M059J (cell line): ENCODE measurements at places on chromosomes 11 and 22. TPM values are rescaled to one million over a fixed set of nuclear protein-coding genes. Genes with fewer than 3 reads are reported as not detected.

DNA sequence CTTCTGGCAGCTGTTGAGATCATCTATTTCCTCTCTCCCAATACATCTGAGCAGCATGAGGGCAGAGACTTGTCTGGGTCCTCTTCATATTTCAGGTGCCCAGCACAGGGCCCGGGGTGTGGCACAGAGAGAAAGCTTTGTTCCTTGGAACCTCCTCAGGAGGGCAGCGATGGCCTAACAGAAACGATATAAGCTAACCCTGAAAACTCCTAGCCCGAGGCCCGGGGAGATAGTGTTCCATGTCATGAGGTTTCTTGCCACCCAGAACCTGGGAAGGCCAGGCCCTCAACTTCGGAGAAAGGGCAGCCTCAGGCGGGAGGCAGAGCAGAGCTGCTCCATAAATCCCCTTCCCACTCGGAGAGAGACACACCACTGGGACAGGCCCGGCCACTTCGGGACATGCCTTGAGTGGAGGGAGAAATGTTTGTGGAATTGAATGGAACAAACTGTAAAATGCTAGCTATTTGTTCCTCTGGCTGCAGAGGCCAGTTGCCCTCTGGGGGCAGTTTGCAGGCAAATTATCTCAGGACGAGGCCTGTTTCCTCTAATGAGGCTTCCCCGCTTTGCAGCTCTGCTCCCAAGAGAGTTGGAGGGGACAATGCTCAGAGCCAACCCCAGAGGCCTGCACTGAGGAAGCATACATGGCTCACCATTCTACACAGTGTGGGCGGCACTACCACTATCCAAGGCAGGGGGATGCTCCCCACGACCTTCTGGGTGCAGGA, 11.6 kb downstream of the ARRB1 start:
- no peak for DNase-seq

The C22orf23 gene
- total RNA-seq: 0.05 and 0.22 TPM in 2 replicates

DNA sequence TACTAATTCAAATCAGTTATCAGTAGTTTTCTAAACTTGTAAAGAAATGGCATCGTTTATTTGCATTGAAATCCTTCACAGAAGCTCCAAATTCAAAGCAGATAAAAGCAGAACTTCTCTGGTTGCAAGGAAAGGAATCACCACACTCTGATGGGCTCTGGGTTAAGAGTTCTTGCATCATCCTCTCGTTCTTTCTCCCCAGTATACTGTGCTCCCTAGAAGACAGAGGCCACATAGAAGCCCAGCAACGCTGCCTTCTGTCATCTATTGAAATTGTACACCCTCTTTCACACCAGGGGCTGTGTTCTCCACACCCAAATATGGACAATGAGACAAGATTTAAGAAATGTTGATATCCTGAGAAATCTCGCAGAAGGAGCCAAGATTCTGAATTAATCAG, 29.3 kb downstream of the FAT3 start:
- no peak for DNase-seq

DNA sequence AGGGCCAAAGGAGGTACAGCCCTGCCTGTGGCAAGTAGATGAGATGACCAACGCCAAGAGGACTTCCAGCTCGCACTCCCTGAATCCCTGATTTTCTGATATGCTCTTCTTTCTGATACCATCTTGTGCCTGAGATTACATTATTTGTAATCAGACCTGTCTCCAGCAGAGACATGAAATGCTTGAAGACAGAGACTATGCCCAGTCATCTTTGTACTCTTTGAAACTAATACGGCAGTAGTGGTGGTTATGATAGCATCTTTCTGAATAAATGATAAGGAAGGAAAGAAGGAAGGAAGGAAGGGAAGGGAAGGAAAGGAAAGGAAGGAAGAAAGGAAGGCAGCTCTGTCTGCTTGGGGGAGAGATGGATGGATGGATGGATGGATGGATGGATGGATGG, 27.8 kb downstream of the IL10RA start:
- no peak for DNase-seq

DNA sequence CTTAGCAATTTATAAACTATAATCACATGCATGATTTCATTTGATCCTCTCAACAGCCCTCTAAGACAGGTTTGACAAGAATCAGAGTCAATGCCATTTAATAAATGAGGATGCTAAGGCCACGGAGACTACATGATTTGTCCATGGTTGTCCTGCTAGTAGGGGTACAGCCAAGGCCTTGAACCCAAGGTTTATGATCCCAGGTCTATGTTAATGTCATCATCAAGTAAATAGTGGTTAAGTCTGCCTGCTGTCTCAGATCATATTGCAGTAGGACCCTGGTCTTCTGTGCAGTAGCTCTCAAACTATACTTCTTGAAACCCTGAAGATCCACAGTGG, 17.7 kb upstream of the SYTL2 start:
- no peak for DNase-seq

The ANGPTL5 gene
- not detected in 2 replicates for total RNA-seq

DNA sequence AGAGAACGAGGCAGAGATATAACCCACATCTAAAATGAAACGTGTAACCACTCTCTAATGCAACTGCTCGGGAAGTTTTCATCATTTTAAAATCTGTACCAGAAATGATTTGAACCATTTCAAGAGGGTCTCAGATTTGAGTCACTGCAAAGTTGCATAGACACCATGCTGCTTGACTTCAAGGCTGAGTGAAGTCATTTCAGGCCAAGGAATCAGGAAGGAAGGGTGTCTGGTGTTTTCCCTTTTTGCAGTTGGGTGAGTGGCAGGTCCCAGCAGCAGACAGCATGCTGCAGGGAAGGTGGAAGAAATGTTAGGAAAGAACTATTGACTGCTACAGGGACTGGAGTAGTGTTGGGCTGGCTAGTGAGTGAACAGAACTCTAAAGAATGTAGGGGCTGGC, 16.5 kb downstream of the TANGO2 start:
- no peak for DNase-seq

- no peak for DNase-seq
These were observed 16.0 kb upstream of the SMIM35 start for GRCh38 chr11:118102721-118103261.
